ENCODE measurements at places on chromosomes 7 and 10.

GRCh38 chr7:26153241-26153822 is 1.3 kb downstream of the NFE2L3 start:
- no peak for DNase-seq

DNA sequence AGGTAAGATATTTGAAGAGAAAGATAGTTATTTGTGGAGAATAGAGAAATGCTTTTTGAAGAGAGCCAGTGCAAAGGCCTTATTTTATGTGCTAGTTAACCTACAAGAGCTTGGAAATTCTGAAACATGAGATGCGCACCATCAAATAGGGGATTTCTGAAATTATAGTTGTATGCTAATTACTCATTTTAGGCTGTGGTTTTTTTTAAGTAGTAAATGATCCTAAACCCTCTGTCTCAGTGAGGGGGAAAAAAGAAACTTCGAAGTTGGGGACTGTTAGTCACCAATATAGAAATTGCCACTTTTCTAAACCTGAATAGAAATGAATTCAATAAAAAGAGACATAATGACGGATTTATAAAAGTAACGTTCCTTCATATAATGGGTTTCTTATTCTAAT is 119.3 kb upstream of the MDFIC start:
- no peak for DNase-seq

GRCh38 chr7:124692425-124692824 is 73.2 kb downstream of the GPR37 start:
- DNase-seq = no peak

GRCh38 chr7:6708304-6708703 is 1.6 kb upstream of the ZNF12 start:
- no peak for DNase-seq

- DNase-seq = no peak
Measured at GRCh38 chr10:127945948-127946711, 39.2 kb downstream of the PTPRE start.

DNA sequence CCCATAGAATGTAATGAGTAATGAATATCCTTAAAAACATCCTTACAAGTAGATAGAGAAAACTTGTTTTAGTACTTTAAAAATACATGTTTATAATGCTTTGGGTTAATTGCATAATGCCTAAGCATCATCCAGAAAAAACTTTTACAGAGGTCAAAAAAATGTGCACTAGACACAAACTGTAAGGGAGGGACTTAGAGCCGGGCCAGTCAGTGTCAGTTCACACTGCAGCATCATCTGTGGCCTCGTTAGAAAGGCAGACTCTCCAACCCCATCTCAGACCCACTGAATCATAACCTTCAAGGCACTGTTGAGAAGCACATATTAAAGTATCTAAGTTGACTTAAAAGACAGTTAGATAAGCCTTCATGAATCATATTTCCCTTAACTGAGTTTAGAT is 230.1 kb upstream of the PRPS1L1 start:
- no peak for DNase-seq

Measured in activated naive CD8-positive, alpha-beta T cell treated with anti-CD3 and anti-CD28 coated beads, Interleukin-2, amount 50 U/mL, for 16 hours (primary cell).